RKO (cell line): ENCODE measurements at places on chromosomes 5 and 9.
A peak's percentile ranks its signal among the peaks of the same experiment; 100 is the strongest.

- no peak for DNase-seq
These were observed 665.0 kb downstream of the NR2F1-AS1 start for GRCh38 chr5:92916036-92916435.

- DNase-seq = peak; percentile 62
These were observed 1.7 kb downstream of the CCNG1 start for GRCh38 chr5:163439092-163439425.

GRCh38 chr5:158458086-158458485, 599.1 kb upstream of the CLINT1 start:
- no peak for DNase-seq

- peak; percentile 72 for DNase-seq
These were observed 929 bp downstream of the SH3PXD2B start for GRCh38 chr5:172453206-172453985.

- DNase-seq = peak; percentile 26
These were observed 19.8 kb downstream of the PALM2AKAP2 start for GRCh38 chr9:109799792-109800191.

DNA sequence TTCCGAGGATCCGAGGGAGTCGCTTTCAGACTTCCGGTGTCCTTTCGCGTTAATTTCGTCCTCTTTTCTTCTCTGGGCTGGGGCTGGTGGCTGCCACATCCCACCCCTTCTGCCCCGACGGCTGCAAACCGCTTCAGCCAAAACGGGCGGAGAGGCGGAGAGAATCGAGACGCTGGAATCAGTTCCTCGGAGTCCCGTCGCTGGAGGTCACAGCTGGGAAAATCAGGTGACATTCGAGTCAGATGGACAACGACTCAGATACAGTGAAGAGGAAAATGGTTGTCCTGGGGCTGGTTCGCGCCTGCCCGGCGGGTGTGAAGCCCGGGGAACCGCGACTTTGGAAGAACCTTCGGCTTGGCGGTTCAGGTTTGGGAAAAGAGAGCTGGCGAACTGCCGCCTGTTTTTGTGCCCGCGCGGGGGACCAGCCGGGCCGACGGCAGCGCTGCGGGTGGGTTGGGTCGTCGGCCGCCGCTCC, 8.9 kb upstream of the NKX2-5 start:
- no peak for DNase-seq

DNA sequence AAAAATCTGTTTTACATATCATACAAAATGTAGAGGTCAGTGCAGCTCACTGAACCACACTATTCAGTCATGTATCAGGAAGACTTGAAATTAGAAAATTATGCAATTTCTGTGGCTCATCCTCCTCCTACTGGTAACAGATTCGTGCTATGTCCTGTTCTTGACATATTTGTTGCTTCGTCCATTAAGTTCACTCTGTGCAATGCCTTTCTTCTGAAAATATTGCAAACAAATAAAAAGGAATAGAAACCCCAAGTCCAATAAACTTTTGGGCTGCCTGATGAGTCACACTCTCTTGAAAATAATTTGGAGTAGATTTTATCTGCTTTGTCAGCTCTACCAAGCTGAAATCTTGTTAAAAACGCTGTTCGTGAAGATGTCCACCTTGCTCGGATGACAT, 391.2 kb downstream of the RAB3C start:
- no peak for DNase-seq

GRCh38 chr5:138386290-138386689, 33.8 kb downstream of the KDM3B start:
- DNase-seq = no peak

DNA sequence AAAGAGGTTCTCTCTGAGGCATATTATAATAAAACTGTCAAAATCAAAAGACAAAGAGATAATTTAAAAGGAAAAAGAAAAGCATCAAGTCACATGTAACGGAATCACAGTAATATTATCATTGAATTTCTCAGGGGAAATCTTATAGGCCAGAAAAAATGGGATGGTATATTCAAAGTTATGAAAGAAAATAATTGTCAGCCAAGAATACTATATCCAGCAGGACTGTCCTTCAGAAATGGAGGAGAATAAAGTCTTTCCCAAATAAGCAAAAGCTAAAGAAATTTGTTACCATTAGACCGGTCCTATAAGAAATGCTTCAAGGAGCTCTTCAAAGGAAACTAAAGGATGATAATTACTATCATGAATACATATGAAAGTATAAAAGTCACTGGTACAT, 342.0 kb upstream of the GRAMD2B start:
- DNase-seq = no peak

DNA sequence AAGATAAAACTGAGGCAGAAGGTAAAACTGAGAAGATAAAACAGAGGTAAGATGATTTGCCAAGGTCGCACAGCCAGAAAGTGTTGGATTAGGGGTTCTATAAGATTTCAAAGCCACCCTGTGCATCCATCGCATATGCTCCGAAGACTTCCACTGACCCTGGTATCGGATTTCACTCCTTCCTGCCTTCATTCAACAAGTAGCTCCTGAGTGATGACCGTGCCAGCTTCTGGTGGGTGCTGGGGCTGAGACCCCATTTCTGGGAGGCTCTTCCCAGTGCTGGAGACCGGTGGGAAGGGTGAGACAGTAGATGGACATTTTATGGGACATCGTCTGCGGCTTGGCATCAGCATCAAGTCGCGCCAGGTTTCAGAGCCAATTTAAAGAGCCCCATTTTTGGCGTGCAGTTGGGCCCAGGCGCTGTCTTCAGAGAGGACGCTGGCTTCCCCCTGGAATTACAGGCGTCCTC, 53.7 kb upstream of the DAB2IP start:
- DNase-seq = no peak

GRCh38 chr5:165871291-165871690, 2365.9 kb downstream of the MAT2B start:
- DNase-seq = no peak

DNA sequence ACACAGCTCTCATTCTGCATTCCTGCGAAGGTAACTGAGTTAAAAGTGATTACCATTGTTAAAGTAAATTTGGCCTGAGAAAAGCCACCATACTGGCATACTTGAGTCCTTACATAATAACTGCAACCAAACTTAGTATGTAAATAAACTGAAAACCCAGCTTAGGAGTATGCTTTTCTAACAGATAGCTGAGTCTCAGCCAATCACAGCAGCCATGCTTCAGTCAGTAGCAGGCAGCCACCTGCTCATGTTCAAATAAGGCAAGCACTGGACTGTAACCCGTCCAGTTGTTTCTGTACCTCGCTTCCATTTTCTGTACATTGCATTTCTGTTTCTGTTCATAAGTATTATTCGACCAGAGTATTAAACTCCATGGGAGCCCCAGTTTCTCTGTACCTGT, 58.6 kb downstream of the GCNT4 start:
- no peak for DNase-seq

DNA sequence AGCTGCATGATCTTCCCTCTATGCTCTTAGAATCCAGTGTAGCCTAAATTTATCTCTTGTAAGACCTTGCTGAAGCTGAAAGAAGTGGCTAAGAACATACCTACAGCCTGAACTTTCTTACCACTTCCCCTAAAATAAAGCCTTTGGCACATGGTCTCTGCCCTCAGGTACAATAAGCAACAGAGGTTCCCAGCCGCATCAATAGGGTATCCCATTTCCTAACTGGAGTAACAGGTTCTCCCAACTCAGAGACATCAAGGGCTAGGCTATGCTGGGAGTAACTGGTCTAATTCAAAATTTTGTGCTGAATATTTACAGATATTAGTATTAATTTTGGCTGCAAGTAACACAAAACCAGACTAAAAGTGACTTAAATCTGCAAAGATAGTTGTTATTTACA, 335.8 kb upstream of the TRPC7 start:
- DNase-seq = no peak

DNA sequence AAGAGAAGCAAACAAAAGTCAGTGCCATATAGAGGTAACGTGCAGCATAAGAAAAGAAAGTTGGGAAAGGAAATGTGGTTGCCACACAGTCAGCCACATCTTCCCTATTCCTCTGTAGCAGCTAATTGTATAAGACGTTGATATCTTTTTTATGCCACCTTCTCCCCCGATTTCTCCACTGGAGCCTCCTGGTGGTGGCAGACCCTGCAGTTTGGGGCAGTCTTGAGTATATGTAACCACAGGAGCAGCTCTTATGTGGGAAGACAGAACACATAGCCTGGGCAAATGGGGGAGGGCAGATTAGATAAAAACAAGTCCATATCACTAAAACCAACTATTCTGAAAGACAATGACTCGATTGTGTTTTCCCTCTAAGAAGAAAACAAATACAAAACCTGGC, 99.7 kb downstream of the PLCXD3 start:
- peak; percentile 1 for DNase-seq

GRCh38 chr5:126499278-126499677, 76.1 kb downstream of the GRAMD2B start:
- no peak for DNase-seq

GRCh38 chr9:93246111-93246510, 62.2 kb downstream of the WNK2 start:
- DNase-seq = no peak

DNA sequence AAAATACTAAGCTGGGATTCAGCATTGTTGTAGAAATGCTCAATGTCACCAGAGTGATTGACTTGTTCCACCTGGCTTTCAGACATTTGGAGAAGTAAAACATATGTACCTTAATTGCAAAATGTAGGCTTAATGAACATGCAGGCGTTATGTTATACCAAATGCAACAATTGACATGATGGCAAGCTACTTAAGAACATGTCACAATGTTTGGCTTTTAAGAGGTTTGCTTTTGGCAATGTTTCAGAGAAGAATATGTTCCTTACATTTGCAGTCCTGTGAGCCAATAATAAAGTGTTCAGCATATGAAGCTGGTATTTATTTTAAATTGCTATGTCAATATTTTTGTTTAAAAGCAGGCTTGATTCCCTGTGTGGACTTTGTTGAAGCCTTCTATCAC, 111.7 kb upstream of the NUDT12 start:
- no peak for DNase-seq

DNA sequence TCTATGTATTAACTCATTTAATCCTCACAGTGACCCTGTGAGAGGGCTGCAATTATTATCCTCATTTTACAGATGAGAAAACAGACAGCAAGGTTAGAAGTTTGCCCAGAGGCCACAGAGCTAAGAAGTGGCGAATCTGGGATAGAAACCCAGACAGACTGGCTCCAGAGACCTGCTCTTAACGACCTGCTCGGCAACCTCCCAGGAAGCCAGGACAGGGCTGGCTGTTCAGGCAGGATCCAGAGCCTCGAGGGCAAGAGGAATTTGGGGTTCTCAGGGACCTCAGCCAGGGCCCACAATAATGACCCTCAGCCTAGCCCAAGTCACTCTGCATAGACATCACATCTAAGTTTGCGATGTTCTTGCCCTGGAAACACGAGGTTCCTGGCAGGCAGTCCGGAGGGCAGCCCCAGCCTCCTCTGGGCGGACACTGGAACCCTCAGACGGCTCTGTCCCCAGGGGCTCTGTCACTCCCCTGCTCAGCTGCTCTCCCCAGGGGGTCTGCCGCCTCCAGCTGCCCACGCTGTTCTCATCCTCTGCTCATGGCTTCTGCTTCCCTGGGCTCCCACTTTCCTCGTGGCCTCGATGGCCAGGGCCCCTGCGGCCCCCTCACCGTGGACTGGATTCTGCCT, 138.5 kb upstream of the ERCC6L2 start:
- DNase-seq = no peak

- no peak for DNase-seq
These were observed 191.5 kb upstream of the FTMT start for GRCh38 chr5:121660142-121660541.

DNA sequence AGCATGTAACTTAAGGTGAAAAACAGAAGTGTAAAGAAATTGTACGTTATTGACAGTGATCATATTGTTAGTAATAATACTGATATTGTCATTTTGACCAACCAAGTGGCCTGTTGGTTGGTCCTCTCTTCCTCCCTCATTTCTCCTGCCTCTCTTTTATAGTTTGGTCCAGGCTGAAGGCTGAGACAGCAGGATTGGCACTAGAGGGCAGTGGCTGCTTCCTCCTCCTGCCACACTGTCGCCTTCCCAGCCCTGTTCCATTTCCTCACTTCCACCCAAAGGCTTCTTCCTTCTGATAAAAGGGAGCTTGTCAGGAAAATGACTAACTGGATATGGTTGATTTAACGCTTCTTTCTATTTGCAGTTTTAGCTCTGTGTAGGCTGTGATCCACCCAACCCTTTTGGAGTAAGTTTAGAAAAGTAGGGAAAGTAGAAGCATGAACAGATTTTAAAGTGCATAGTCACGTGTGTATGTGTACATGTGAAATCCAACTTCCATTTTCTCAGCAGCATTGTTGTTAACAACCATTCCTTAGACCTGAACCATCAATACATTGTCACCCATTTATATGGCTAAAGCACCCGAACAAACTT, 35.6 kb downstream of the PTCD2 start:
- DNase-seq = peak; percentile 42

DNA sequence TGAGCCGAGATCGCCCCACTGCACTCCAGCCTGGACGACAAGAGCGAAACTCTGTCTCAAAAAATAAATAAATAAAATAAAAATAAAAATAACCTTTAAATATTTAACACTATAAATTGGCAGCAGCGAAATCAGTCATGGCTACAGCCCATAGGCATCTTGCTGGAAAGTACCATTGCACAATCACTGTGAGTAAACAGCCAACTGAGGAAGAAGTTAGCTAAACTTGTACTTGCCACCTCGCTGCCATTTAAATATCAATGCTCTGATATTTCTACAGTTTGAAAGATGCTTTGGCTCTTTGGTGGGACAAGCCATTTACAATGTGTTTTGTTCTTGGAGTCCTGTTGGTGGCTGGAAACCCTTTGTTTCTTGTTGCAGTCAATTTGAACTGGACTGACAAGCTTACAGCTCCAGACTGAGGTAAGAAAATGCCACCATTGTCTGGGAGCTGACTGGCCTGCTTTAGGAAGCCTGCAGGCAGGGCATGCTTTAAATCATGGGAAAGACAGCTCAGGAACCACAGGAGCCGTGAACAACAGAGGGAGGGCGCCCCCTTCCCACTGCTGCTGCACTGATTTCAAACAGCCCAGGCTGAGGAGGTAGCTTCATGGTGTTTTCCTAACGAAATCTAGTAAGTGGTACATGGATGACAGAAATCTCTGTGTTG, 322.8 kb upstream of the RFX3 start:
- no peak for DNase-seq

GRCh38 chr5:30438785-30439184, 754.7 kb upstream of the CDH6 start:
- no peak for DNase-seq

DNA sequence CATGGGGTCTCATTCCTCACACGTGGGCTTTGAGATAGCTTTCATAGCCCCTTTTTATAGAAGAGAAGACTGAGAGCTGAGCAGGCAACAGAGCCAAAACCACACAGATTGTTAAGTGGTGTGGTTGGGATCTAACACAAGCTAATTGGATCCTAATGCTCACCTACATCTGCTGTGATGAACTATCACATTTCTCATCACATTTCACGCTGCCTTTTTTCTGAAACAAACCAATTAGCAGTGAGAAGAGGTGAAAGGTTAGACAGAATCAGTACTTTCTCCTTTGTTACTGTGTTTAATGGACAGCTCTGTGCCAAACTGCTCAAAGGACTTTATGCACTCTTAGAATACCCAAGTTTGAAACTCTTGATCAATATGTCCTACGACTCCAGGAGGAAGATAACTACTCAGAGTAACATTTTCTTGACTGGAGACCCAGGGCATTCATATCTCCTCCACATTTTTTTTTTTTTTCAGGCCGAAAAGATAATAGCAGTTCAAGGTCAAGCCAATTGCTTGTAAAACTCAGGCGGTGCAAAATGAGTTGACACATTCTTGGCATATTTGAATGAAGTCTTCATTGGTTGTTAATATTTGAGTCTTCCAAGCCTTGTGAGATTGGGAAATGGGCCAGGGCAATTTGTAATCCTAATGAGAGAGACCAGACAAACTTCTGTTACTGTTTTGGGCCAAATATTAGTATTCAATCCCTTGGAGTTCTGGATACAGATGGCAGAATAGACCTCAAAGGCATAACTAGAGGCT, 138.4 kb downstream of the KCTD16 start:
- DNase-seq = no peak
